AG10803 (cell line): ENCODE measurements at places on chromosomes 12 and 14.
A peak's percentile ranks its signal among the peaks of the same experiment; 100 is the strongest.

- no peak for DNase-seq
Measured at GRCh38 chr12:96347130-96347699, 53.0 kb downstream of the CDK17 start.

DNA sequence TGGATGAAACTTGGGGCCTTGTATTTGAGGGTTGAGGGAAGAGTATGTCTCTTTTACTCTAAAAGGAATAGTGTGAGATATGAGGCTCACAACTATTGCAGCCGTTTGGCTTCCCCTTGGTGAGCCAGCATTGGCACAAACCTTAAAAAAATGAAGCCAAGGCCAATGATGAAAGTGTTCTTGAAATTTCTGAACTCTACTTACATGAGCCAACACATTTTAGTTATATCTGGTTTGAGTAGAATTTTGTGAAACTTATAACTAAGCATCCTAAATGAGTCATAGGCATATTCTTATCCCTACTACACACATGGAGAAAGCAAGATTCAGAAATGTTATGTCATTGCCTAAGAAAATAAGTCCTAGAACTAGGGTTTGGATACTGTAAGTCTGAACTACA, 55.3 kb upstream of the ACSS3 start:
- peak; percentile 3 for DNase-seq

DNA sequence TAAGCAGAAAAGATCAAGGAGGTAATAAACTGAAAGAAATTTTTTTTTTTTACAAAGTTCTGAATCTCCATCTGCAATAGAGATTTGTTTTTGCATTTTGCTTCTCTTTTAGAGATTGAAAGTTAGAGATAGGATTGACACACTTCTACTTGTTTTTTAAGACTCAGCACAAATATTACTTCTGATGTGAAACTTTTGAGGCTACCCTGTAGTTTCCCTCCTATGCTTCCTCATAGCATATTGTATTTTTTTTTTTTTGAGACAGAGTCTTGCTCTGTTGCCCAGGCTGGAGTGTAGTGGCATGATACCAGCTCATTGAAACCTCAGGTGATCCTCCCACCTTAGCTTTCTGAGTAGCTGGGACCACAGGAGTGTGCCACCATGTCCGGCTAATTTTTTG, 32.1 kb upstream of the SGPP1 start:
- no peak for DNase-seq

DNA sequence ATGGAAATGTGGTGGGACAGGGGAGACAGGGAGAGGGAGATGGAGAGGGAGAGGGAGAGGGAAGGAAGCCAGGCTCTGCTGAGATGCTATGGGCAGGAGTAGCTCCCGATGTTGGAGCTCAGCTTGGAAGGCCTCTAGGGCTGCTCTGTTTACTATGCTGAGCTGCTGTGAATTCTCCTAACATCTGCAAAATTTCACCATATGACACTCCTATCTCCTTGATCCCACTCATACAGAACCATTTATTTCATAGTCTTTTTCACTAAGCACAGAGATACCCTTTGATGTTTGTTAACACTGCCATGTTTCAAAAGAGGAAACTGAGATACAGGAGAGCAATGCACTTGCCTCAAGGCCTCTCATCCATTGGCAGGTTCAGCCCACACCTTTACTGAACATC, 60.7 kb downstream of the C12orf75 start:
- DNase-seq = no peak

GRCh38 chr14:97319691-97320090, 522.5 kb downstream of the VRK1 start:
- no peak for DNase-seq

DNA sequence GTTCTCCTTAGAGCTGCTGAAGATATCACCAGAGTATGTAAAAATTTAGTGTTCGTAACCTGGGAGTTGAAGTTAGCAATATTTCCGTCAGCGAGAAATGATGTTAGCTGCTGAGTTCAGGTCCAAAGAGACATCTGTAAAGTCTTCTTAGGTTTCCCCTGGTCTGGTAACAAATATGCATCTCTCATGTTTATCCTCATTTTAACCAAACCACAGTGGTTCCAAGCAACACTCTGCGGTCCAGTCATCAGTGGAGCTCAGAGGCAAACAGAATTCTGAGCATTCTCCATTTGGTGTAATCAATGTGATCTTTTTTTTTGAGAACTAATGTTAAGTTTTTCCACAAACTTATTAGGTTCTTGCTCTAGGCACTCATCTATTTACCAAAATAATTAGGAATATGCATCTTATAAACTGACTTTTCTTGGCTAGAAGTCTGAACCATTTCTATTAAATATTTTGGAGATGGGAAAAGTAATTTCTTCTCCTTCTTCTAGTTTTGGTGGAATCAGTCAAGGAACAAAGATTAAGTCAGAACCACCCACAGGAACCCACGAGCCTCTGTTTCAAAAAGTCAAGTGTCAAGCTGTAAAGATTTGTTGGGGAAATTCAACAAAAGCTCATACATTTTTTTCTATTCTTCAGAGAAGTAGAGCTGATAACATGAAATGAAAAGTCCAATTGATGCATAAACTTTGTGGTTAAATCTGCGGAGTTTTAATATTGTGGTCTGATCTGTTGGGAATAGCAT, 64.7 kb downstream of the IFNG start:
- DNase-seq = no peak

GRCh38 chr12:127411166-127411915, 855.6 kb upstream of the TMEM132C start:
- DNase-seq = peak; percentile 20

GRCh38 chr14:64778104-64778754, 74.0 kb downstream of the PLEKHG3 start:
- DNase-seq = no peak

DNA sequence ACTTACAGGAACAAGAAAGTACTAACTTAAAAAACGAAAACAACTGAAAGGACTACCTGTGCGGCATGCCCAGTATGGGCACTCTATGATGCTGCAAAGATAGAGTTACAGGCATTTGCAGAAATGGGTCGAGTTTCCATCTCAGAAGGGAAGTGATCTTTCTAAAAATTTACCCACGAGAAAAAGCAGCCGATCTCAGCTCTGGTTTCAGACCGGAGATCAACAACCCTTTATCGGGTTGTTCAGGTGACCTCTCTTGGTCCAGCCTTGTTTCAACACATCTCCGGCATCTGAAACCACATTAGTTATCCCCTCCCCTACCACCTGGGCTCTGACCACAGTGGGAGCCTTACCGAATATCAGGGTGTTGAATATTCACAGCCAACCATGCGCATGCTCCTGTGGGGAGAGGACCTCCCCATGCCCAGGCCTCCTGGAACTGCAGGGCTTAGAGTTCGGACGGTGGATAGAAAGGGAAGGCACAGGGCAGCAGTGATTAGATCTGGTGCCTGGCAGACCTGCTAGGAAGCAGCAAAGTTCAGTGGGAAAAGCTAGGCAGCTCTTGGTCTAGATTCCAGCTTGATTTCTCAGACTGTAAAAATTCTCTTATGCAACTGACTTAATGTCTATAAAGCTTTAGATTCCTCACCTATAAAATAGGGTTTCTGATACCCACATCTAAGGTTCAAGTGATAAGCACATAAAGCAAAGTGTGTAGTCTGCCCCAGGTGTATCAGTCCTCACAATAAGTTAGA, 906.0 kb downstream of the VRK1 start:
- DNase-seq = no peak

- DNase-seq = no peak
Measured at GRCh38 chr12:90246688-90247087, 538.0 kb upstream of the ATP2B1 start.

GRCh38 chr14:74500417-74501134, 7.0 kb downstream of the ISCA2 start:
- DNase-seq = no peak

DNA sequence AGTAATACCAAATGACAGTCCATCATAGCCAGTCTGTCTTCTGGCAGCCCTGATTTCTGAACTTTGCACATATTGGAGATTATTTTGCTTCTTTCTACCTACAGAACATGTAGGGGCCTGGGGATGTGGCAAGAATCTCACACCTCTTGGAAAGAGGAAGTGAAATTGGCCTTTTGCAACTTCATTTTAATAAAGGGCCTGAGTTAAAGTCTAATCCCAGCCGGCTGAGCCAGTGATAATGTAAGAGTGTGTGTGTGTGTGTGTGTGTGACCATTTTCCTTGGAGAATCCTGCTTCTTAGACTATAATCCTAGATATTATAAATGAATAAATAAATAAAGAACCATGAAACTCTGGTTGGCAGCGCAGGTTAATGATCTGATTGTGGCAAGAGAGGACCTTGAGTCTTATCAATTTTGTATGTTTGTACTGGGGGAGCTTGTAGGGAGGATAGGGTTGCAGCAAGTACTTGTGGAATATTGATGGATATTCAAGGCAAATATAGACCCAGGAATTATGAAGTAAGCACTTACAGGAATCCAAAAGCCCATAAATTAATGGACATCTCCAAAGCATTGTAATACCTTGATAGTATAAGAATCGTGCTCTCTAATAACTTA, 233.2 kb upstream of the AMIGO2 start:
- no peak for DNase-seq

- DNase-seq = peak; percentile 91
Measured at GRCh38 chr12:32502693-32503502, 103.5 kb downstream of the FGD4 start.
